Activated CD4-positive, alpha-beta T cell treated with anti-CD3 and anti-CD28 coated beads for 36 hours (primary cell): ENCODE measurements at places on chromosomes 6 and 20. TPM values are rescaled to one million over a fixed set of nuclear protein-coding genes. Genes with fewer than 3 reads are reported as not detected.

Gene ADTRP
- total RNA-seq = 29.6 TPM

Gene C6orf118
- total RNA-seq = not detected

Gene NOX3
- not detected for total RNA-seq

Gene ZSWIM3
- 4.2 TPM for total RNA-seq

Gene MUC22
- not detected for total RNA-seq

Gene CTAGE9
- total RNA-seq = 0.21 TPM

- peaks cover 2% of the 10 kb centered on the region for H3K27me3 ChIP-seq
- no peaks in the 10 kb centered on the region for H3K4me1 ChIP-seq
- H3K27ac ChIP-seq = no peak overlapping the region
- no peak overlapping the region for H3K4me3 ChIP-seq
Observed at GRCh38 chr20:19045371-19045770, 167.1 kb upstream of the SLC24A3 start.

DNA sequence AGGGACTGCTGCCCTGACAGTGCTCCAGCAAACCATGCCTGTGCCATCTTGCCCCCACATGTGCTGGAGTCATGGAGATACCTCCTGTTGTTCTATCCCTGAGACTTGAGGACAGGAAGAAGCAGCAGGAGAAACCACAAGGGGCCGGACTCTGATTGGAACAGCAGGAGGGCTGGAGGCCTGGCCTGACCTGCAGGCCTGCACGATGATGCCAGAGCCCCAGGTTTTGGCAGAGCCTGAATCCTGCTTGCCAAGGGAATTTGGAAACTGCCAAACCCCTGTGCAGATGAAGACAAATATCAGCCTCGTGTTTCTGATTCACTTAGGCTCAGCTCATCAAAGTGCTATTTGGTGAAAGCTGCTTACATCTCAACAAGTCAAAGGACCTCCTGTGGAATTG is 177.6 kb downstream of the MAFB start:
- peaks cover 4% of the 10 kb centered on the region for H3K27me3 ChIP-seq
- H3K4me1 ChIP-seq = no peaks in the 10 kb centered on the region
- H3K27ac ChIP-seq = no peak overlapping the region
- no peak for DNase-seq
- H3K4me3 ChIP-seq = no peak overlapping the region
- H3K36me3 ChIP-seq = no peaks in the 10 kb centered on the region

GRCh38 chr6:96521306-96521643 is 331 bp upstream of the UFL1 start:
- H3K27me3 ChIP-seq = no peaks in the 10 kb centered on the region
- H3K36me3 ChIP-seq = peaks cover 6% of the 10 kb centered on the region
- H3K27ac ChIP-seq = peak overlapping the region; percentile 99
- DNase-seq = no peak
- peaks cover 14% of the 10 kb centered on the region for H3K4me1 ChIP-seq

GRCh38 chr6:118881440-118882313 is 12.3 kb upstream of the ASF1A start:
- no peak overlapping the region for H3K27ac ChIP-seq
- no peaks in the 10 kb centered on the region for H3K36me3 ChIP-seq

- no peaks in the 10 kb centered on the region for H3K36me3 ChIP-seq
- no peak for DNase-seq
- peak overlapping the region; percentile 13 for H3K27ac ChIP-seq
Observed at GRCh38 chr6:139343052-139343750, 31.2 kb downstream of the CITED2 start.

DNA sequence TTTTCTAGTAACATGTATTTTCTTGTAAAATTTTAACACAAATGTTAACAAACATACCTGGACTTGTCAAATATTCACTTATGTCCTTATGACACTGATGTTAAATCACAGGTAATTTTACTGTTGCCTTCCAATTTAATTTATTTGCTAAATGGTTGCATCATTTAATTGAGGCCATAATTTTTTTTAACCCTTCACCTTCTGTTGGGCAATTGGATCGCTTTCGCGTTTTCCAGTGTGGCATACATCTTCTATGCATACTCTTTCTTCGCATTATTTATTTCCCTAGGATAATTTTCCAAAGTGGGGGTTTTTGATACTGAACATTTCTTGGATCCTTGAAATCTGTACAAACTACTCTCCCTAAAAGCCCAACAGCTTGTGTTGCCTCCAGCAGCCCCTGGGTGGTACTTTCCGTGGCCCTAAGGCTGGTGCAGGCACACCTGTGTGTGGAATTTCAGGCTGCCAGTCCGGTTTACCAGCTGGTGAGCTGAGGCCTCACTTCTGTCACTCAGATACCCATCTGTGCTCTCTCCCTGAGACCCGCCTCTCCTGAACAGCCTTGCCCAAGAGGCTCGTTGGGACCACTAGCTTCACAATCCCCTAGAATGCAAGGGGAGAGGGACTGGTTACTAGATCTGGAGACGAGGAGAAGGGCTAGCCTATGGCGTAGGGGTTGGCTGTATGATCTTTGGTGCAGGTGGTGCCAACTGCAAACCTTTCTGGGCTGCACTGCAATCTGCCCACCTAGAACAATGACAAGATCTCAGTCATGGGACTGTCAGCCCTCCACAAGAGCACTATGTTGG is 11.2 kb upstream of the C20orf144 start:
- peaks cover 50% of the 10 kb centered on the region for H3K4me1 ChIP-seq
- DNase-seq = no peak
- no peak overlapping the region for H3K4me3 ChIP-seq
- peaks cover 2% of the 10 kb centered on the region for H3K36me3 ChIP-seq
- H3K27me3 ChIP-seq = no peaks in the 10 kb centered on the region
- peak overlapping the region; percentile 59 for H3K27ac ChIP-seq

DNA sequence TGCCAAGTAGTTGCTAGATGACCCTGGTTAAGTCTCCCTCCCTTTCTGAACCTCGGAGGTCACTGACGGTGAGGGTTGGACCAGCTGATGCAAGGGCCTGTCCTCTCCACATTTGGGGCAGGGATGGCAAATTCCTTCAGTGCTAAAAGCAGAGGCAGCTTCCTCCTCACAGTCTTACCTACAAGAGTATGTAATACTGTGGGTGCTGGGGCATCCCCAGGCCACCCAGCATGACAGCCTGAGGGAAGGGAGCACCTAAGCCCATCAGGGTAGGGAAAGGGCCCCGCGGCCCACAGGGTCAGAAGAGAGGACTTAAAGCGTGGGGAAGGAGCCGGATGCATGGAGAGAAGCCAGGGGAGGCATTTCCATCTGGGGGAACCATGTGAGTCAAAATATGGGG is 38.0 kb downstream of the TGM3 start:
- no peak overlapping the region for H3K4me3 ChIP-seq
- no peaks in the 10 kb centered on the region for H3K36me3 ChIP-seq
- H3K27ac ChIP-seq = no peak overlapping the region
- DNase-seq = no peak
- peaks cover 2% of the 10 kb centered on the region for H3K27me3 ChIP-seq

DNA sequence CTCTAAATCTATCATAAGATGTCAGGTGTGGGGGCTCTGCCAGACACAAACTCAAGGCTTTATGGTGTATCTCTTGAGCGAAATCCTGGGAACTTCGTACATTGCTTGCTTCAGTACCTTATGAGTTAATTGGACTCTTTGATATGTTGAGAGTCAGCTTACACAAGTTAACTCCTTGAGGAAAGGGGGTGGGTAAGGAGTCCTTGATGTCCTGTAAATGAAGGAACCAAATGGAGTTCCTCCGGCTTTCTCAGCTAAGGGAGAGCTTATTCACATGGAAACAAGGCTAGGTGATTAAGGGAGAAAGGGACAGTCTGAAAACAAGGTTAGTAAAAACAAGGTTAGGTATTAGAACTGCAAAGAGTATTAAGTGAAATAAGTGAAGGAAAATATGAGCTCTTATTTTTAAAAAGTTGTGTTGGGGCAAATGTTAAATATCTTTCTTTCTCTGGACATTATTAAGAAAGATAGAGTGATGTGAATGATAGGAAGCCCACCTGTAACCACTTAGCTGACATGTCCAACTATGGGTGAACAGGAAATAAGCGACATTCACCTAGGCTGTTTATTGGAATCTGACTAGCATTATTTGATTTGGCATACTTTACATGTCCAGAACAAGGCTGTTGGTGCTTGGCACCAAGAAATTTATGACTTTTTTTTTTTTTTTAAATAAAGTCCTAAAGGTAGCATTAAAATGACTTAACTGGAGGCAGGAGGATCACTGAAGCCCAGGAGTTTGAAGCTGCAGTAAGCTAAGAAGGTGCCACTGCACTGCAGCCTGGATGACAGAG is 26.5 kb downstream of the GTF2H5 start:
- no peak overlapping the region for H3K4me3 ChIP-seq
- H3K4me1 ChIP-seq = no peaks in the 10 kb centered on the region
- no peak for DNase-seq
- H3K27ac ChIP-seq = no peak overlapping the region

- peak overlapping the region; percentile 100 for H3K27ac ChIP-seq
- peaks cover 82% of the 10 kb centered on the region for H3K4me1 ChIP-seq
- peak overlapping the region; percentile 30 for H3K4me3 ChIP-seq
- DNase-seq = no peak
- H3K36me3 ChIP-seq = peaks cover 44% of the 10 kb centered on the region
Observed at GRCh38 chr6:139153855-139154254, 19.0 kb downstream of the HECA start.

GRCh38 chr20:50673466-50674137 is 17.7 kb downstream of the RIPOR3 start:
- no peak for DNase-seq
- no peak overlapping the region for H3K27ac ChIP-seq
- H3K4me1 ChIP-seq = no peaks in the 10 kb centered on the region
- no peaks in the 10 kb centered on the region for H3K36me3 ChIP-seq
- H3K4me3 ChIP-seq = no peak overlapping the region
- H3K27me3 ChIP-seq = no peaks in the 10 kb centered on the region

DNA sequence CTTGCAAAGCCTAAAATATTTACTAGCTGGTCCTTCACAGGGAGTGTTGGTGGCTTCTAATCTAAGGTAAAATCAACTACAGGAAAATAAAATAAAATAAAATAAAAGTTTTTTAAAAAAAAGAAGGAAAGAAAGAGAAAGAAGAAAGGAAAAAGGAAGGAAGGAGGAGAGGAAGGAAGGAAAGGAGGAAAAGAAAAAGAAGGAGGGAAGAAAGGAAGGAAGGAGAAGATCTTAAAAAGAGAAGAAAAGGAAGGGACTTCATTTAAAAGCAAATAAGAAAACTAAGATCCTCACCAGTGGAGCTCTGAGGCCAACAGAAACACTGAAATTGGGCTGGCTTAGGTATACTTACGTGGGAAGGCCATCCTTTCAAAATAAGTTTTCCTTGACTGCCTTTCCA is 178.4 kb downstream of the TSHZ2 start:
- DNase-seq = no peak
- no peak overlapping the region for H3K4me3 ChIP-seq
- H3K27ac ChIP-seq = no peak overlapping the region
- H3K36me3 ChIP-seq = no peaks in the 10 kb centered on the region

DNA sequence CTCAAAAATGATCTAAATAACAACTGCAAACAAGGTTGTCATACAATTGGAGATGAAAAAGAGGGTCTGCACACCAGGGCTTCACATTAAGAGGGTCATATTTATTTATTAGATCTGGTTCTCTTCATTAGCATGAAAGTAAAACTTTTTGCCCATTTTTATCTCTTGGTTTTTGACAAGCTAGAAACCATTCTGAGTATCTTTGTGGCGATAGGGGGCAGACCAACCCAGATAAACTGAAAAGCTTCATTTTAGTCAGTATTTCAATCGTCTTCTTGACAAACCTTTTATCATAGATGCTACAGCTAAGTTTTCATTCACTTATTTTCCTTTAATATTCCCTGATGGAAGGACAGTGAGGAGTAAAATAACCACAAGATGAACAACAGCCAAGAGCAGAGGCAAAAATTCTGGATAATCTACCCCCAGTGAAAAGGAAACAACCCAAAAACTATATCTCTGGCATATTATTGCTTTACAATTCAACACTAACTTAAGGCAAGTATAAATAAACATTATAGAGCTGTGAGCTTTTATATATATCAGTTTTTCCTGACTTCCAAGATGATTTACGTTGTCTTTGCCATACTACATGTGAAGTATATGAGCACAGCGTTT is 45.2 kb downstream of the THEMIS start:
- H3K4me1 ChIP-seq = peaks cover 70% of the 10 kb centered on the region
- no peaks in the 10 kb centered on the region for H3K27me3 ChIP-seq
- peak overlapping the region; percentile 39 for H3K4me3 ChIP-seq
- peak overlapping the region; percentile 69 for H3K27ac ChIP-seq
- DNase-seq = peak; percentile 68

DNA sequence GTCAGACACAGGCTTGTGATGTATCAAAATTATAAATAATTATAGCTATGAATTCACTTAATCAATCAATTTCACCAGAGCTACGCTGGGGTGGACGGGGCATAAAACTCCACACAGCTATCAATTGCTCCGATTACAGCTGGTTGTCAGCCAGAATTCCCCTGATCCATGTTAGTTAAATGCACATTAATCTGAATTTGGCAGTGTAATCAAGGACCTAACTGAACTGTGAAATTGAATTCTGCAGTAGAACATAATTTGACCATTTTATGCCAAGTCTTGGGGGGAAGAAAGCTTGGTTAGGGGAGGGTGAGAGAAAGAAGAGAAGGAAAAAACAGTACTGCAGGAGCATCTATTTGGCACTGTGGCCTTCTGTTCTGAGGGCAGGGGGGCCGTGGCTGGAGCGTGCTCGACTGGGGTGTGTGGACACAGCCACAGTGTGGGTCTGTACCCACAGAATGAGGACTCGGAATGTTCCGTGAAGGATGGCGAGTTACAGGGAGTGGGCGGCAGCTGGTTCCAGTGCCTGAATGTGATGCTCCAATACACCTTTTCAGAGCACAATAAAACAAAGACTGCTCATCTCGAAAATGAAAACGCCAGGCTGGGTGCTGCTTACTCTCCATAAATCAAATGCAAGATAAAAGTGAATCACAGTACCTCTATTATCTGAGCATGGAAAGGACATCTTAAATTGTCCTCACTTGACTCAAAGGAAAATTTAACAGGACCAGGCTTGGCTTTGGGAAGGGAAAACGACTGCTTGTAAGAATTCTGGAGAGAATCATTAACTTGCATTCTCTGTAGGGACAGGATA is 59.2 kb downstream of the LAMP5 start:
- no peak overlapping the region for H3K27ac ChIP-seq
- no peaks in the 10 kb centered on the region for H3K4me1 ChIP-seq
- DNase-seq = no peak
- H3K27me3 ChIP-seq = peaks cover 4% of the 10 kb centered on the region
- no peak overlapping the region for H3K4me3 ChIP-seq
- H3K36me3 ChIP-seq = no peaks in the 10 kb centered on the region

DNA sequence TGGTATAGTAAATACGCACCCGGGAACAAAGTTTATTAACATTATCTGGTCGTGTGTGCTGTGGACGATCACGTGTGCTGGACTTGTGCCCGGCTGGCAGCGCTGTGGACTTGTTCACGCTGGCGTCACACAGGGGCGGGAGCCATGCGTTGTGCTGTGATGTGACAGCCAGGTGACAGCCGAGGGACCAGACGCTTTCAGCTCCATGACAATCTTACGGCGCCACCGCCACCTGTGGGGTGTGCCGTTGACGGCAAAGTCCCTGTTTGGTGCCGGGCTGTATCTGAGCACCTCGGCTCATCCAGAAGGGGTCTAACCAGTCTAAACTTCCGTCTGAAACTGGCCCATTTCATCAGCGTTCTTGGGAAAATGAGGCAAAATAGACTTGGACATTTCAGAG is 25.2 kb downstream of the DLL1 start:
- H3K4me3 ChIP-seq = no peak overlapping the region
- no peak overlapping the region for H3K27ac ChIP-seq
- no peaks in the 10 kb centered on the region for H3K36me3 ChIP-seq
- no peak for DNase-seq
- H3K4me1 ChIP-seq = no peaks in the 10 kb centered on the region
